ENCODE measurements at places on chromosomes 7 and 10. TPM values are rescaled to one million over a fixed set of nuclear protein-coding genes. Genes with fewer than 3 reads are reported as not detected.

Gene STAG3
- 0.52 TPM for total RNA-seq

DNA sequence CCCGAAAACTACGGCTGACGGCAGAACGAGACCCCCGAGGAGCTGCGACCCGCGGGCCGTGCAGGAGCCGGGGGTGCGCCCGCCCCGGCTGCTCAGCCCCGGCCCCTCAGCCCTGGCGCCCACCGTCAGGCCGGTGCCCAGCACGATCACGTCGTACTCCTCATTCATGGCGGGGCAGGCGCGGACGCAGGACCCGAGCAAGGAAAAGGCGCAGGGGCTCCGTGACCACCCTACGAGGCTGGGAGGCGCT, 218 bp downstream of the GDI2 start:
- no peak for DNase-seq

- peak; percentile 89 for DNase-seq
Measured at GRCh38 chr7:150988230-150989226, 2.3 kb upstream of the NOS3 start.

GRCh38 chr10:79137826-79138225, 69.1 kb downstream of the ZMIZ1 start:
- no peak for DNase-seq

GRCh38 chr10:13769946-13770345, 183.2 kb downstream of the PRPF18 start:
- no peak for DNase-seq

DNA sequence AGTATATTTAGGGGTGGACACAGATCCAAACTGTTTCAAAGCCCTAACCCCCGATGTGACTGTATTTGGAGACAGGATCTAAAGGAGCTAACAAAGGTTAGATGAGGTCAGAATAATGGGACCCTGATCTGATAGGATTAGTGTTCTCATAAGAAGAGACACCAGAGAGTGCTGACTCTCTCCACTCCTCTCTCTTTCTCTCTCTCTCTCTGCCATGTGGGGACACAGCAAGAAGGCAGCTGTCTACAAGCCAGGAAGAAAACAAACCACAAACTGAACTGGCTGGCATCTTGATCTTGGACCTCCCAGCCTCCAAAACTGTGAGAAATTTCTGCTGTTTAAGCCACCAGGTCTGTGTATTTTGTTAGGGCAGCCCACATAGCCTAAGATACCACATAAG, 84.7 kb upstream of the KDM7A start:
- DNase-seq, result no peak

Gene TMEM196
- total RNA-seq, result 1.6 TPM

- no peak for DNase-seq
Measured at GRCh38 chr7:151411551-151411950, 1.7 kb upstream of the WDR86 start.

- DNase-seq, result no peak
Measured at GRCh38 chr7:25694211-25694610, 457.8 kb upstream of the NFE2L3 start.

Gene CDNF
- total RNA-seq, result 1.8 TPM

Gene CRTAC1
- total RNA-seq, result 22.9 TPM

GRCh38 chr7:106493041-106493731, 167.8 kb downstream of the CCDC71L start:
- no peak for DNase-seq

Gene CPXM2
- 200 TPM for total RNA-seq

Gene EPO
- not detected for total RNA-seq

Gene CCAR1
- 49.3 TPM for total RNA-seq

DNA sequence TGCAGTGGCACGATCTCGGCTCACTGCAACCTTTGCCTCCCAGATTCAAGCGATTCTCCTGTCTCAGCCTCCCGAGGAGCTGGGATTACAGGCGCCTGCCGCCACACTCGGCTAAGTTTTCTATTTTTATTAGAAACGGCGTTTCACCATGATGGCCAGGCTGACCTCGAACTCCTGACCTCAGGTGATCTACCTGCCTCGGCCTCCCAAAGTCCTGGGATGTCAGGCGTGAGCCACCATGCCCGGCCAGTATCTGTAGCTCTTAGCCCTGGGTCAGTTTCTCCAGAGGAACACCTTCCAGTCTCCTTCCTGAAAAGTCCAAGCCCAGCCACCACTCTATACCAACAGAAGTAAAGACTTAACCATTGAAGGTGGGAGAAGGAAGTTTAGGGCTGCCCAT, 15.2 kb upstream of the ZKSCAN1 start:
- peak; percentile 44 for DNase-seq

DNA sequence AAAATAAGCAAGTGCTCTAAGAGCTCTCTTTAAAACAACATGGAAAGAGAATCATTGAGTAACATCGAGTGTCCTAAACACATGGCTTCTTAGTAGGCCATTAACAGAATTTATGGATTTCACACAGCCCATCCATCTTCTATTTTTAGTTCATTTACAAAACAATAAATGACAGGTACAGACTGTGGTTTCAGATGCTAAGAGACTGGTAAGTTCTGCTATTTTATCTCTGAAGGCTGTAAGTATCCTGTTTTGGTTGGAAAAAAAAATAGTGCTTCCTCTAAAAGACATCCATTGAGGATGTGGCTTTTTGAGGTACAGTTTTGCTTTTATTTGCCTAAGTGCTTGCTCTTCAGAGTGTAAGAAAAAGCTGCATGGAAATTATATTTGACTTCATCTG, 27.4 kb upstream of the GNAI1 start:
- DNase-seq, result no peak

Gene AGBL3
- 4.3 TPM for total RNA-seq

GRCh38 chr7:88089561-88089960, 130.3 kb downstream of the SRI start:
- no peak for DNase-seq

GRCh38 chr7:156903232-156903909, 10.4 kb upstream of the LMBR1 start:
- no peak for DNase-seq

GRCh38 chr10:74799721-74800221, 26.6 kb upstream of the KAT6B start:
- DNase-seq, result no peak

DNA sequence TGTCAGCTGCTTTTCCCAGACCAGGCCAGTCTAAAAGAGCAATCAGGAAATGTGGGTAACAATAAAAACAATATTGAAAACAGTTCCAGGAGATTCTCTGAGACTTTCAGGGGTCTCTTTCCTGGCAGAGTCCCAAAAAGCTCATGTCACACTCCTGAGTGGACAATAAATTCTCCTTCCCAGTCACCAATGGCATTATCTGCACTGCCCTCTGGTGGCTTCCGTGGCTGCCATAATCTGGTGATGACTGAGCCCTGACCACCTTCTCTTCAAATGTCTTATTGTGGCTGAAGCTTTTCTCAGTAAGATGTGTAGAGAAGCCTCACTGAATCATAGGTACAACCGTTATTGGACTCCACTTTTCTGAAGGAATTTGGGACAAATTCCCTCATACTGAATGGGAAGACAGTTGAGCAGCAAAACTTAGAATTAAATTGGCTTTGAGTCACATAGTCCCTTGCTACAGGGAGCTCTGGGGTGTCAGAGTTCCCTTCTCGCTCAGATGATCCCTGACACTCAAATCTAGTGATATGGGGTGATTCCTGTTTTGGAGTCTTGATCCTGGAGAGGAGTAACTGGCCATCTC, 24.4 kb upstream of the ASAH2 start:
- no peak for DNase-seq

- no peak for DNase-seq
Measured at GRCh38 chr10:103111031-103111917, 81.8 kb downstream of the NT5C2 start.

DNA sequence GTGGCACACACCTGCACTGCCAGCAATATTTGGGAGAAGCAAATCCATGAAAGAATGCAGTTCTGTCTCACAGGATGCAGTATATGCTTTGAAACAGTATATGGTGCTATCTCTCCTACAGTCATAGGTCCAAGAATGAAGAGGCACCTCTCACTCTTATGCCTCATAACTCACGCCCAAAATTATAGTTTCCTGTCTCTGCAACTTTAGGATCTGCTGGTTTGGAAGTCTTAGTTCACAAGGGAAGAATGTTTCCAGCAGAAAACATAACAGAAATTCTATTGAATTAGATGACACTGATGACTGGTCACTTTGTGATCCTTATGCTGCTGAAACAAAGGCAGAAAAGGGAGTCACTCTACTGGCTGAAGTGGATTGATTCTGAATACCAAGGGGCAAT, 5.7 kb downstream of the C10orf67 start:
- DNase-seq, result no peak

- peak; percentile 88 for DNase-seq
Measured at GRCh38 chr10:69515699-69516259, 57.4 kb downstream of the NEUROG3 start.

Gene GDF2
- not detected for total RNA-seq

- no peak for DNase-seq
Measured at GRCh38 chr10:58954178-58954577, 222.3 kb upstream of the PHYHIPL start.

DNA sequence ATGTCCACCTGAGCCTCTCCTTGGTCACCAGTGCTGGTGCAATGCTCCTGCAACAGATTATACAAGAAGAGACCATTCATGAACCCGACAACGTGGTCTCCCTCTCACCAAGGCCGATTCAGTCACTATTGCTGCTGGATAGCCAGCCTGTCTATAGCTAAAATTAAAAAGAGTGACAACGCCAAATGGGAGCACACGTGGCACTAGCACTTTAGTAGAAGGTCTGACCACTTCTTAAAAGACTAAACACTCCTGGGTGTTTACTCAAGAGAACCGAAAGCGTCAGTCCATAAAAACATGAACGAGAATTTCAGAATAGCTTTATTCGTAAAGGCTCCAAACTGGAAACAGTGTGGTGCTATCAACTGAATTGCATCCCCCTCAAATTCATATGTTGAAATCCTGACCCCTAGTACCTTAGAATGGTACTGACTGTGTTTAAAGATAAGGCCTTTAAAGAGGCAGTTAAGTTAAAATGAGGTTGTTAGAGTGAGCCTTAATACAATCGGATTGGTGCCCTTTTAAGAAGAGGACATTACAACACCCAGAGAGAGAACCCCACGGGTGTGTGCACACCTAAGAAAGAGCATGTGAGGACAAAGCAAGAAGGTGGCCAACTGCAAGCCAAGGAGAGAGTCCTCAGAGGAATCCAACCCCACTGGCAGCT, 4.4 kb upstream of the GALNTL5 start:
- no peak for DNase-seq

DNA sequence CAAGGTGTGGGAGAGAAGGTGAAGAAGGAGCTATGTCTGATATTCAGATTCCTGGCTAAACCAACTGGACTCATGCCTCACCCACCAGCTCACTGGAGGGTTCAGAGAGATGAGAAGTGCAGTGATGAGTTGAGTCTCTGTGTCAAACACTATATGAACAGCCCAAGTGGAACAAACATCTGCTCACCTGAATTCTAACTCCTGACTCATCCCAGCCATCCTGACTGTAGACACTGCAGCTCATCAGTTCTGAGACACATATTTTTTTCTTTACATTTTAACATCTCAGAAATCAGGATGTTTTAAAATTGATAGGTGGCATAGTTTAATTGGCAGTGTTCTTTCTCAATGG, 27.3 kb downstream of the GSDME start:
- no peak for DNase-seq

Gene LIPK
- total RNA-seq, result not detected

GRCh38 chr7:90187507-90188050, 24.0 kb upstream of the STEAP2 start:
- no peak for DNase-seq

- no peak for DNase-seq
Measured at GRCh38 chr7:12174931-12175330, 36.2 kb upstream of the TMEM106B start.

- peak; percentile 83 for DNase-seq
Measured at GRCh38 chr10:114045136-114046086, 1.7 kb downstream of the ADRB1 start.

DNA sequence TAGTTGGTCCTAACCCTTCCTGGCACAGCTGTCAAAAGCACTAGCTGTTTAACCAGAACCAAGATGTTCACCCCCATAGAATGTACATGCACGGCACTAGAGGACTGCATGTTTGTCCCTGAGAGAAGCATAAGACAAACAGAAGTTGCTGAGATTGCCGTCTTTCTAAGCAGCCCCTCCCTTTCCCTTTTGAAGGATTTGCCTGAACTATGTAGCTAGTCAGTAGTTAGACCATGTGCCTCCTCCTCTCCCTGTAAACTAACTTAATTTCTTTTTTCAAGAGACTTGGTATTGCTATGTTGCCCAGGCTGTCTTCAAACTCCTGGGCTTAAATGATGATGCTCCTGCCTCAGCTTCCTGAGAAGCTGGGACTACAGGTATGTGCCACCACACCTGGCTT, 40.7 kb downstream of the TBC1D12 start:
- DNase-seq, result no peak

Gene TCAF2
- 1.4 TPM for total RNA-seq

GRCh38 chr10:97514344-97514743, 15.6 kb downstream of the UBTD1 start:
- DNase-seq, result no peak
